ENCODE measurements at places on chromosomes 12 and 14.

GRCh38 chr14:44866322-44866721 is 95.4 kb downstream of the KLHL28 start:
- no peak for DNase-seq

- DNase-seq, result no peak
Measured at GRCh38 chr12:129549656-129550055, 354.2 kb downstream of the TMEM132D start.

DNA sequence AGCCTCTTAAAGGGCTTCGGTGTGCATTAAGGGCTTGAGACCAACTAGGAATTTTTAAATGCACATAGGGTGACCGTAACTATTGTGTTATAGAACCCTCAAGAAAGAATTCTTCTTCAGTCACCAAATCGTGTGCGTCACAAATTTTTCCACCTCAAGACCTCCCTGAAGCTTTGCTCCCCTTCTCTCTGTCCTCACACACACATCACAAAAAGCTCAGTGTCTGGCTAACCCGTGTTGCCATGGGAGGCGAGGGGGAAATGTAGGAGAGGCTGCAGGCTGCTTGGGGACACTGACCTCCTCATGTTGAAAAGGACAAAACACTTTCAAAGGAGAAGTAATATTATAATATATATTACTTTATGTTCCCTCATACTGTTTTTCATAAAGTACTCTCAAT is 10.6 kb downstream of the SSPN start:
- DNase-seq, result no peak

DNA sequence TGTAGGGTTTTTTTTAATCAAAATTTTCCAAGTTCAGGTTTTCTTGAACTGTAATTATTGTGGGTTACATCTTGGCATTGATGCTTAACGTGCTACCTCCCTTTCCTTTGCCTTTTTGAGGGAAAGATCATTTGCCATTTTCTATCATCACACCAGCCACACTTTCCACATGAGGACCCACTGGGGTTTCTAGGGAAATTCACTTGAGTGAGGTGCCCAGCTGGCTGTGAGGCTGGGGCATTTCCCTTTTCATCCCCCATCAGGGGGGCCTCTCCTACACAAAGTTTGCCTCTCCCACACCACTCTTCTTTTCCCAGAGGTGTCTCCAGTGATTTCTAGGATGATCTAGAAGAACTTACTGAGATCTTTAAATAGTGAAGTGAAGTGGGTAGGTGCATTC is 335.7 kb downstream of the BMP4 start:
- DNase-seq, result no peak

GRCh38 chr14:96118391-96118790 is 79.2 kb downstream of the C14orf132 start:
- DNase-seq, result no peak

DNA sequence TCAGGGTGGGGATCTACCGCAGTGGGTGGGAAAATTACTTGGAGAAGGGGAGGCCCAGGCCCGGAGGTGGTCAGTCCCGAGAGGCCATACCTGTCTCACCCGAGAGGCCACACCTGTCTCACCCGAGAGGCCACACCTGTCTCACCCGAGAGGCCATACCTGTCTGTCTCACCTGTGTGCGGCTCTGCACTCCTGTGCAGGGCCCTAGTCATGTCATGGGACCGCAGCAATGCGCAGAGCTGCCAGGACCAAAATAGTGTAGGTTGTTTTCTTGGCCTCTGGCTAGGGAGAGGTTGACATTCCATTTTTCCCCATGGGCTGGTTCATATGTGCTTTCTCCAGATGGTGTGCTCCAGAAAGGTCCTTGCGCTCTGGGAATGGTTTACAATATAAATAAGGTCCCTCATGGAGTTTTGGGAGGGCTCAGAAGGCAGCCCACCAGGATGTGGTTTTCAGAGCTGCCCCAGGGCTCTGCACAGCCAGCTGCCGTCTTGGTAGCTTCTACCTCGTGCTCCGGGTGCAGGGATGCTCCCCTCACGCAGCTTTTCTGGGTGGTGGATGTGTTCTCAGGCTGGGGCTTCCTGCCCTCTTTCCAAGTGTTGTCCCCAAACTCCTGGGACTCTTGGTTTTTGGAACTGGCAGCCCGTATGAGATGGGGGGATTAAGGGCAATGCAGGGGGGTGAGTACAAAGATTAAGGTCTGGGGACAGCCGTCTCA is 58.2 kb downstream of the CACNA1C start:
- no peak for DNase-seq
